Neuronal stem cell (in vitro differentiated cells): ENCODE measurements at places on chromosomes 5 and 9.

DNA sequence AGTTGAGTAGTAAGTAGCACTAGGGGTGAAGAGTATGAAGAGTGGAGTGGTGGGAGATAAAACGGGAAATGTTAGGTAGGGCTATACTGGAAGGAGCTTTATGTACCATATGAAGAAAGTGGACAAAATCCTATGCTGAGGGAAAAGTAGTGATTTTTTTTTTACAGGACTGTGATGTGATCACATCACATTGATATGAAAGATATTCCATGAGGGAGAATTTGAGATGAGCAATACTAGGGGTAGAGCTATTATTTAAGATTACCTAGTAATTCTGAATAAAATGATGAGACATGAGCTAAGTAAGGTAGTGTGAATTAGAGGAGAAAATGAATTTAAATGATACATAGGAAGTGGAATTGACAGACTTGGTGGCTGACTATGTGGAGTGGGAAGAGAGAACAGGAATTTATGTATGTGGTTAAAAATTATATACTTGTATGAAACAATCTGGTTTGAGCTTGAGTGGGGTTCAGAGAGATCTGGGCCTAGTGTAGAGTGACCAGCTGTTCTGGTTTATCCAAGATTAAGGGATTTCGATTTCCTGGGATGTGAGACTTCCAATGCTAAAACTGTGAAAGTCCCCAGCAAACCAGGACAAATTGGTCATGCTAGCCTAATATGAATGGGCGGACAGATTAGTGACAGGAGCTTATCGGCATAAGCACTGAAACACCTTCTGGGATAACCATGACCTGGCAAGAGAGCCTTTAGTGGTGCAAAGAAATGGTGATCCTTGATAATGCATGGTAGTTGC is 29.3 kb upstream of the STOM start:
- no peak overlapping the region for H3K4me3 ChIP-seq
- no peaks in the 10 kb centered on the region for H3K36me3 ChIP-seq
- no peaks in the 10 kb centered on the region for H3K27me3 ChIP-seq
- DNase-seq: no peak
- no peak overlapping the region for H3K27ac ChIP-seq

DNA sequence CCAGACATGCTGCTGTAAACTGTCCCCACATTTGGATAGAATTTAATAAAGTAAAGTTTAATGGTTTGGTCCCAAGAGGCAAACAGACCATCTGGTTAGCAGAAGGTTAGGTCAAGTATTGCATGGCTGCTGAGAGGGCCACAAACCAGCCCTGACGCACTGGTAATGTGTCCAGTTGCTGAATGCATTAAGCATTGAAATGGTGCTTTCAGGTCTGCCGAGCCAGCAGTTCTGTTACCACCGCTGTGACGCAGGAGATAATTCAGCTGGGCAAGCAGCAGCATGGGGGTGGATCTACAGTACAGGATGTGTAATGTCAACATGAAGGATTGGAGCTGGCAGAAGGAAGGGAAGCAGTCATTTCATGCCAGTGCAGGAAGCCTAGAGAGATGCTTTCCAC is 16.0 kb downstream of the ZNF462 start:
- no peaks in the 10 kb centered on the region for H3K4me1 ChIP-seq
- no peak overlapping the region for H3K4me3 ChIP-seq
- H3K27ac ChIP-seq: peak overlapping the region; percentile 76
- peaks cover 3% of the 10 kb centered on the region for H3K36me3 ChIP-seq
- no peaks in the 10 kb centered on the region for H3K27me3 ChIP-seq
- no peak for DNase-seq

DNA sequence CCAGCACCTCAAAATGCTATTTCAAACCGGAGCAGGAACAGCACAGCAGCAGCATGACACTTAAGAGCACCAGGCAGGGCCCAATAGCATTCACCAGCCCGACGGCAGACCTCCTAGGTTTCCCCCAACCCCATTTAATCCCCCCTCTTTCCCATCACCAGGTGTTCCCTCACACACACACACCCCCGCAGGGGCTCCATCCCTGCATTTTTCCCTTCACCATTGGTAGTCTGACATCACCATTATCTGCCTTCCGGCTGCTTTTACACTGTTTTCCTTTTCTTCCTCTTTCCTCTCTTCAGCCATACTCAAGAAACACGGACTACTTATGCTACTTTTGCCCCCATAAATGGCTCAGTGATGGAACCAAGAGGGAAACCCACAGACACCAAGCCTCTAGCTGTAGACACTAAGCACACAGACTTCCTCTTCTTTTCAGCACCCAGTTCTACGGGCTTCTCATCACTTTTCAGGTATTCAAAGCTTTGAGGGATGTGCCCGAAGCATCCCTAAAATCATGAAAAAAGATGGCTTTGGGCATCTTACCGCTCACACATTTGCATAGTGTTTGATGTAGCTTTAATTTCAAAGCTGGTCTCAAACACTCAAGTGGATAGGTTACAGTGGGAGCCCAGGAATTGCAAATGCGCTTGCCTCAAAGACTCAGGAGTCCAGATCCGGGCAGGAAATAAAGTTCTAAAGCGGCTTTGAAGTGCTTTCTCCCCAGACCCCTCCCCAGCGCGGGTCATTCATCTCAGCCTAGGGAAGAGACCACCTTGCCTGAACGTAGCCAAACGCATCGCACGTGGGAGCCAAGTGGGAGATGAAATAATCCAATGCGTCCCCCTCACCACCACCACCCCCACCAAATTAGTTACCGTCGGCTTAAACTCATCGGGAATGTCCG is 141.5 kb downstream of the TSSK1B start:
- H3K27me3 ChIP-seq: no peaks in the 10 kb centered on the region
- DNase-seq: no peak
- no peaks in the 10 kb centered on the region for H3K36me3 ChIP-seq
- H3K4me1 ChIP-seq: peaks cover 18% of the 10 kb centered on the region
- H3K4me3 ChIP-seq: peak overlapping the region; percentile 84
- no peak overlapping the region for H3K27ac ChIP-seq

DNA sequence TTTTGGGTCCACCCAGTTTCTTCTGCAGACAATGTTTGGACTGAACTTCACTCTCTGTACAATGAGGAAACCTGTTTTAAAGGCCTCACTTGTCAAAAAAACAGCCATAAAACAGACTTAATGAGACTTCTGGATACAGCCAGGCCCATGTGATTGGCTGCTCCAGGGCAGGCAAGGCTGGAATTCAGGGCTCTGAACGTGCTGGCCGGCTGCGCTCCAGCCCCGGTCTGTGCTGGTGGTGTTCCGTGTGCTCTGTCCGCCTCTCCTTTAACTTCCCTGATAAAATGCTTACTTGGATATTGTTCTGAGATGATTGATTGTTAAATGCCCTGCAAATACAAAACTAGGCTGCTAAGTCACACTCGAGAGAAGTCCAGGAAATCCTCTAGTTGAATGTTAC is 131.2 kb upstream of the KLF4 start:
- H3K4me3 ChIP-seq: no peak overlapping the region
- H3K4me1 ChIP-seq: no peaks in the 10 kb centered on the region
- no peaks in the 10 kb centered on the region for H3K36me3 ChIP-seq
- no peak overlapping the region for H3K27ac ChIP-seq
- peaks cover 6% of the 10 kb centered on the region for H3K27me3 ChIP-seq
